Right lobe of liver (tissue), 6 donors: ENCODE measurements at places on chromosomes 6 and 20.

- no peak for DNase-seq
Observed at GRCh38 chr6:122381494-122382265, 17.8 kb upstream of the HSF2 start.

- no peak for DNase-seq
Observed at GRCh38 chr6:42260396-42260888, 42.8 kb upstream of the MRPS10 start.

DNA sequence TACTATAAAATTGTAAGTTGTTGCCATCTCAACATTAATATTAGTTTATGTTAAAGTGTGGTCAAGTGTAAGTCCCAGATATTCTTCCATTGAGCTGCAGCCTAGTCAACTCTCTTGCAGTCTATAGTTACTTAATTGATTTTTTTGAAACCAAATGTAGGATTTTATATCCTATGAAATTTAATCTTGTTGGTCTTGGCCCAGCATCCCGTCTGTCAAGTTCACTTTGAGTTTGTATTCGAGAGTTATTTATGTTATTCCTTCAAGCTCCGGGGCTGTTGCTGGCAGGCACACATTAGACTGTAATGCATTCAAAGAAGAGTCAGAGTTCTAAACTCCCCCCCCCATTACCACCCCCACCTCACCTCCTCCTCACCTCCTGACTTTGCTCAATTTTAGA lies 71.0 kb upstream of the SPACA1 start:
- no peak for DNase-seq

- no peak for DNase-seq
Observed at GRCh38 chr20:40481337-40481736, 207.7 kb downstream of the MAFB start.

GRCh38 chr20:44477151-44477550 lies 1.5 kb downstream of the TTPAL start:
- DNase-seq: no peak

DNA sequence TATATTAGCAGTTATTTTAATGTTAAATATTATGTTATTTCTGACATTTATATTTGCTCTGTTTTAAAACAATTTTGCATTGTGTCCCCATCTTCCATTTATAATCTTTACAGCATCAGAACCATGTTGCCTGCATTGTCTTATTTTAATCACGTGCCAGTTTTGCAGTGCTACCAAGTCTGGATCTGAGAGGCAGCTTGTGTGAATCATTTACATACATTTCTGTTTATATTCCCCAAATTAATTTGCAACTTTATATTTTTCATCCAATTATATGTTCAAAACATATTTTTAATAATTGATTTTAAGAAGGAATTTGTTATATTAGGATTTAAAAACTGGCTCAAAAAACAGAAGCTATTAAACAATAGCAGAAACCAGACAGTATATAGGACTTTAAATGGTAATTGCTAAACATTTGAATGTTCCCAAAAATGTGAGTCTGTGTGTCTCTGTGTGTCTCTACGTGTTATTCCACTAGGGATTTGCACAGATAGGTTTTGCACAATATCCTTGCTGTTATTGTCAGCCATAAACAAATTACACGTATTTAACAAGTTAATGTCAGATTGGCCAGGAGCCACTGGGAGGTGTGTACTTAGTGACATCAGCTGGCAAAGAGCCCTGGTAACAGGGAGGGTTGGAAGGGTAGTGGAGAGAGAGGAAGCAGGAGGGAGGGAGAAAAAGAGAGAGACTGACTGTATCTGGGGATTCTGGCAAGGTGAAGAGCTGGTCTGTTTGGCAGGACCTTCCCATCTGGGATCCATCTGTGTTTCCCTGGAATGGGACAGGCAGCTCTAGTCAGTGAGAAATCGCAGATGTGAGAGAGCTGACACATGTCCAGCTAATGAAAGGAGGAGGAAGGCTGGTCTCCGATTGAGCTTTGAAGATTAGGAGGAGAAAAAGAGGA lies 72.1 kb downstream of the CBFA2T2 start:
- peak; percentile 76 for DNase-seq

- no peak for DNase-seq
Observed at GRCh38 chr6:56220078-56220477, 27.3 kb downstream of the COL21A1 start.

DNA sequence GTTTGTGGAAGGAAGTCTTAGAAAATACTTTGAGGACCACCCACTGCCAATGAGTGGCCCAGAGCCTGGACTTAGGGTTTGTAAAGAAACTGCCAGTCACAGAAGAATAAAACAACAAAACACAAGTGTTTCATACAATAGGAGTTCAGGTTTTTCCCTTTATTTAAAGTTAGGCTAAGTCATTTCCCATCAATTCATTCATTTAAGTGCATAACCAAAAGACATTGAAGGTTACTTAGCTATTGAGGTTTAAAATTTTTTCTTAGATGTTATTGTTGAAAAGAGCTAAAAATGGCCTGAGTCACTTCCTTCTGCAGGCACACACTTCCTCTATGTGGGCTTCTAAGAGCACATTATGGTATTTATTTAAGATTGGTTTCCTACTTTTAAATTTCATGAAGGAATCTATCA lies 54.2 kb downstream of the ARMC2 start:
- no peak for DNase-seq

DNA sequence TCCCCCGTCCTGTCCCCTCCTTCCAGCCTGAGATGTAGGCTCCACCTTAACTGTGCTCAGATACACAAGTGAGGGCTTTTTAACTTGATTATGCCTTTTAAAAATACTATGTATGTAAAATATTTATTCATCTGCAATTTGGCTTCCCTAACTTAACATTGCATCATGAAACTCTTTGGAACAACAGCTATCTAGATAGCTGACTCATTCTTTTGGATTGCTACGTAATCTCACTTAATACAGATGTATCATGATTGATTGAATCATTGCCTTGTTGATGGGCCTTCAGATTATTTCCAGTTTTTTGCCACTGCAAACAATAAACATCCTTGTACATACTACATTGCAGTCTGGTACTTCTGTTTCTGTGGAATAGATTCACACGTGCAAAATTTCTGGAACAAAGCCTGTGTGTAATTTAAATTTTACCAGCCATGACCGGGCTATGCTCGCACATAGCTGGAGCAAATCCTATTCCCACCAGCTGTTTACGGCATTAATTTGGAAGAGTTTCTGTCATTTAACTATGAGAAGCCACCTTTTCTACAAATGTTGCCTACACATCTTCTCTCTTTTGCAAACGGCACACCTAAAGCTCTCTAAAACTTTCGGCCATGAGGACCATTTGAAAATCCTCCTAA lies 6.5 kb downstream of the PRND start:
- no peak for DNase-seq

GRCh38 chr20:47682028-47682783 lies 103.1 kb downstream of the SULF2 start:
- DNase-seq: peak; percentile 36

DNA sequence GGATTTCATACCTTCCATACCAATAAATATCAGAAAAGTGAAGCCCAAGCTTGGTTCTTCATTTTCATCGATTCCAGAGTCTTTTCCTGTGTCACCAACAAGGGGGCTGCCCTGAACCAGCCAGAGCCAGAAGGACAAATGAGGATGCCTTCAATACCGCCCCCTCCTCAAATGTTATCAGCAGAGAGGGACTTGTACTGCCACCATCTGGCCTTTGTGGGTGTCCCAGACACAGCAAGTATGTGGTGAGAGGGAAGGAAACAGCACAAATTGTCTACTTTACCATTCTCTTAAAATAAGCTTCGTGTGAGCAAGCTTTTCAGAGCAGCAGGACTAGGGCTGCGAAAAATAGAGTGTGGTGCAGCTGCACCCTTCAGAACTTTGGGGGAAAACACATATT lies 165.3 kb downstream of the SOBP start:
- no peak for DNase-seq

- DNase-seq: no peak
Observed at GRCh38 chr6:169162752-169163407, 90.8 kb downstream of the THBS2 start.

DNA sequence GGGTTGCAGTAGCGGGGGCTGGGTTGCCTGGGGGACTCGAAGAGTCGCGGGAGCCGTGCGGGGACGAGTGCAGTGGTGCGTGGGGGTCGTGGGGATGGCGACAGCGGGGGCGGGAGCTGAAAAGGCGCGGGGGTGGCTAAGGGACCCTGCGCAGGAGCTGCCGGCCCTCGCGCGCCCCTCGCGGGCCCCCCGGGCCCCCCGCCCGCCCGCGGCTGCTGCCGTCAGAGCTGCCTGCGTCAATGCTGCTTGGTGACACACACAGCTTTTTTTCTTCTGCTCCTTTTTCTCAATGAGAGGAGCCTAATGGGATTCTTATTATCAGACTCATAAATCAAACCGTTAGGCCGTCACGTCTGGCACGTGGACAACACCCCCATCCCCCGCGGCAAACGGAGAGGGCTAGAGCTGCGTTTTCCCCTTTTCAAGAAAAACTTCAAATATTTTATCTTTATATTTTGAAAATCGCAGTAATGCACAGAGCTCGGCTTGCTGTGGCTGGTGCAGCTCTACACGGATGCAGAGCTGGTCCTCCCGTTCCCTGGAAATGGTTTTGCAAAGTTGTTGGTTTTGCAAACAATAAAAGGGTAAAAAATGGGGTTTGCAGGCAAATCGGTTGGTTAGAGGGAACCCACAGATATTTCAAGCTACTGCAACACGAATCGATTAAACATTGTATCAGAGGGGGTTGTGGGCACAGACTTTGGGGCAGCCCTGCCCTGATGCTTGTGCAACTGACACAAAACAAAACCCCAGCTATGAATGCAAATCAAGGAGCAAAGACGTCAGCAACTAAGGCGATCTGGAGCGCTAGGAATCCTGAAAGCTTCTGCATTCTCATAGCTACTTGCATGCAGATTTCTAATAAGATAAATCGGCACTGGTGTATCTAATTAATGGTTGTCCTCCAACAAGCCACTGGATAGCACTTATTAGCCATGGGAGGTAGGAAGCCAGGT lies 161.4 kb downstream of the TBXT start:
- DNase-seq: no peak

GRCh38 chr6:147903321-147903720 lies 394.8 kb downstream of the SAMD5 start:
- DNase-seq: no peak

GRCh38 chr6:89602166-89602565 lies 36.4 kb downstream of the LYRM2 start:
- DNase-seq: no peak

DNA sequence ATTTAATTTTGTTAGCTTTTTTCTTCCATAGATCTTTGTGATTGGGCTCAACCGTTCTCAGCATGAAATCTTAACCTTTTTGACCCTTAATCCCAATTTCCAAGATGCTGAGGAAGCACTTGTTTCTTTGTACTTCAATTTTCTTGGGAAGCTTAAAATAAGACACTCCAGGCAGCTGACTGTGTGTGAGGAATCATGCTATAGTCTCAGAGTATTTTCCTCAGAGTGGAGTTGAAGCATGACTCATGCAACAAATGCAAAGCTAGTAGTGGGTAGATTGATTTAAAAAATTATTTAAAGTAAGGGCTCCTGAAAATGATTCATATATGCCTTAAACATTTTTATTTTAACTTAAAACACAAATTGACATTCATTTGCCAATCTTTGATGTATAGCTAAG lies 168.7 kb downstream of the BTBD3 start:
- DNase-seq: no peak

GRCh38 chr20:62590309-62591121 lies 51.8 kb upstream of the SLCO4A1 start:
- no peak for DNase-seq

GRCh38 chr6:21390532-21391213 lies 202.9 kb upstream of the SOX4 start:
- no peak for DNase-seq

- no peak for DNase-seq
Observed at GRCh38 chr6:57135885-57136284, 36.2 kb upstream of the BAG2 start.

GRCh38 chr6:3913958-3914337 lies 64.8 kb downstream of the FAM50B start:
- DNase-seq: no peak

DNA sequence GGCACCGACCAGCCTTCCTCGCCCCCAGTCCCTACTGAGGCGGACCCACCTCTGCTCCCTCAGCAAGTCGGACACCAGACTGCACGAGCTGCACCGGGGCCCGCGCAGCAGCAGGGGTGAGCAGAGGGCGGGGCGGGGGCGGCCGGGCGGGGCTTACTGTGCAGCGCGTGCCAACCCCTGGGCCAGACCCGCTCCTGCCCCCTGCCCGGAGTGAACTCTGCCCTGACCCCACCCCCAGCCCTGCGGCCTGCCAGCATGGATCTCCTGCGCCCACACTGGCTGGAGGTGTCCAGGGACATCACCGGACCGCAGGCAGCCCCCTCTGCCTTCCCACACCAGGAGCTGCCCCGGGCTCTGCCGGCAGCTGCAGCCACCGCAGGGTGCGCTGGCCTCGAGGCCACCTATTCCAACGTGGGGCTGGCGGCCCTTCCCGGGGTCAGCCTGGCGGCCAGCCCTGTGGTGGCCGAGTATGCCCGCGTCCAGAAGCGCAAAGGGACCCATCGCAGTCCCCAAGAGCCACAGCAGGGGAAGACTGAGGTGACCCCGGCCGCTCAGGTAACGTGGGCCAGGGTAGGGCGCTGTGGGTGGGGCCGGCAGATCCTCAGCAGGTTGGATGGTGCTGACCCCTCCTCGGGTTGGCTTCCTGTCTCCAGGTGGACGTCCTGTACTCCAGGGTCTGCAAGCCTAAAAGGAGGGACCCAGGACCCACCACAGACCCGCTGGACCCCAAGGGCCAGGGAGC lies 1.5 kb upstream of the SLC2A4RG start:
- DNase-seq: peak; percentile 95

GRCh38 chr6:14974792-14975470 lies 270.9 kb upstream of the JARID2 start:
- no peak for DNase-seq

GRCh38 chr6:99602520-99603420 lies 3.9 kb upstream of the PRDM13 start:
- no peak for DNase-seq

GRCh38 chr6:33746036-33746600 lies 587 bp downstream of the IP6K3 start:
- DNase-seq: no peak

- no peak for DNase-seq
Observed at GRCh38 chr6:34202329-34203201, 34.1 kb upstream of the HMGA1 start.

DNA sequence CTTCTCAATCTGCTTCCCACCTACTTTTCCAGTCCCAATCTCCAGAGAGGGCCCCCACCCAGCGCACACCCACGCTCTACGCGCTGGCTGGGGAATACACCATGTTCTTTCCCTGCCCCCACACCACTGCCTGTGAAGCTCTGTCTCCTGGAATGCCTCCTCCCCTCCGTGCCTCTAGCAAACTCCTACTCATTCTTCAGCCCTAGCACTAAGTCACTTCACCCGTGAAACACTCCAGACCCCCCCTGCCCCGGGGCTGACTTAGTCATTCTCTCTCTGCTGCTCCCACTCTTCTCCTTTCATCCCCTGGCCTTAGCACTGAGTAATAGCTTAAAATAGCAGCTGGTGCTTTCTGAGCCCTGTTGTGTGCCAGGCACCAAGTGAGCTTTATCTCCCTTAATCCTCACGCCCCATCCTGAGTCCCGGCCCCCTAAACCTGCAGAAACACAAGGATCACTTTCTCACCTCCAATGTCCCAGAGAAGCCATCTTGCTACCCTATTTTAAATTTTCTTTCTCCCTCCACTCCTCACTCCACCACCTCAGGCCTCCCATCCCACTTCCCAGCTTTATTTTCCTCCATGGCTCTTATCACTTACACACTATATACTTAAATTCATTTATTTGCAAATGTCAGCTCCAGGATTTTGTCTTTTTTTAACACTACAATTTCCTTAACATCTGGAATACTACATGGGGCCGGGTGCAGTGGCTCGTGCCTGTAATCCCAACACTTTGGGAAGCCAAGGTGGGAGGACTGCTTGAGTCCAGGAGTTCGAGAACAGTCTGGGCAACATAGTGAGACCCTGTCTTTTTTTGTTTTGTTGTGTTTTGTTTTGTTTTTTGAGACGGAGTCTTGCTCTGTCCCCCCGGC lies 6.3 kb upstream of the PARD6B start:
- DNase-seq: no peak
